Right lobe of liver (tissue), 6 donors: ENCODE measurements at places on chromosomes 2 and 18. TPM values are rescaled to one million over a fixed set of nuclear protein-coding genes. Genes with fewer than 3 reads are reported as not detected.

Gene GAD1
- not detected for total RNA-seq

- DNase-seq: no peak
These were observed 292.7 kb upstream of the SLC39A10 start for GRCh38 chr2:195364015-195364965.

GRCh38 chr2:223005496-223005895 lies 46.5 kb upstream of the KCNE4 start:
- DNase-seq: no peak

Gene CTAGE1
- not detected for total RNA-seq

DNA sequence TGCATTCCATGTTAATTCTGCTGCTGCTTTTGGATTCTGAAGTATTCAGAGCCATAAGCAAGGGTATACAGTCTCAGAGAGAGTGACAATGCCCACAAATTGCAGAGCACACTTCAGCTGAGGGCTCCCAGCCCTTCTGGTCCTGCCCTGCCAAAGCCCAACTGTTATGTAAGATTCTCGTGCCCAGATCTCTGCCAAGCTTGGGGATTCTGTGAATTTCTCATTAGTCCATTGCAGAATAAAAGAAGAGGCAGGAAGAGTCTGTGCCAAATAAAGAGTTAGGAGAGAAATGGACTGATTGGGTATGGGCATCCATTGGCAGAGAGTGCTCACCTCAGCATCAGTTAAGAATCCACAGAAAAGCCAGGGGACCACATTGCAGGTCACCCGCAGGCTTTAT lies 112.0 kb upstream of the PNPT1 start:
- DNase-seq: no peak

DNA sequence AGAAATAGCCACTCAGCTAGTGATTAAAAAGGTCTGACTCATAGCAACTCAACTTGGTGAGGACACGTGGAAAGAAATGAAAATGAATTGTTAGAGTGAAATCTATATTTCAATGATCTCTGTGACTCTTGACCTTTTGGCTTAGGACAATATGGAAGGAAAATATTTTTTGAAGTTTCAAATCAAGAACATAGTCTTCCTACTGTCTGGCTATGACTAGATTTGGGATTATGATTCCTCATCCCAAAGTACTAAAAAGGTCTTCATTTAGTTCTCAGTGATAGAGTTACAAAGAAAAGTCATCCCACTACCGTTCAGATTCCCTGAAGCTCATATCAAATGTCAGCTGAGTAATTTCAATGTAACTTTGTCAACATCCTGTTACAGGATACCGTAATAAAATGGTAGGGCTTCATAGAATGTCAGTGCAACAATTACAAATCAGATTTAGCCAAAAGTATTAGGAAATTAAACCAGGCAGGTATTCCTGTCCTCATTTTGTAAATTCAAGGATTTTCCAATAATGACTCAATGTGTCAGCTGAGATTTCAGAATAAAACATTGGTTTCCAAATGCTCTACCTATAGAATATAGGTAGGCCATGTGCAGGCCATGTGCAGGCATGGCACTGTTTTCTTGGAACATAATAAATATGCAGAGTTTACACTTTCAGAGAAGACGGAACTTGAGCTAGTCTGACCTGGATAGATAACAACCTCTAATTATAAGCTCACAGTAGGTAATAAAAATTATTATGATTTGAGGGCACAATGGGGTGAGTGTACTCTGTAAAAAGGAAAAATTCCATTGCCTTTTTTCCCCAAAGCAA lies 36.0 kb downstream of the ANKRD29 start:
- DNase-seq: no peak

Gene NEU2
- not detected for total RNA-seq

Gene INHA
- total RNA-seq: not detected

Gene SMAD7
- total RNA-seq: 13.5 TPM

- DNase-seq: no peak
These were observed 11.7 kb upstream of the SEMA4C start for GRCh38 chr2:96881349-96882195.

- DNase-seq: no peak
These were observed 181.9 kb downstream of the MEMO1 start for GRCh38 chr2:31828891-31829290.

Gene DLX2
- not detected for total RNA-seq

DNA sequence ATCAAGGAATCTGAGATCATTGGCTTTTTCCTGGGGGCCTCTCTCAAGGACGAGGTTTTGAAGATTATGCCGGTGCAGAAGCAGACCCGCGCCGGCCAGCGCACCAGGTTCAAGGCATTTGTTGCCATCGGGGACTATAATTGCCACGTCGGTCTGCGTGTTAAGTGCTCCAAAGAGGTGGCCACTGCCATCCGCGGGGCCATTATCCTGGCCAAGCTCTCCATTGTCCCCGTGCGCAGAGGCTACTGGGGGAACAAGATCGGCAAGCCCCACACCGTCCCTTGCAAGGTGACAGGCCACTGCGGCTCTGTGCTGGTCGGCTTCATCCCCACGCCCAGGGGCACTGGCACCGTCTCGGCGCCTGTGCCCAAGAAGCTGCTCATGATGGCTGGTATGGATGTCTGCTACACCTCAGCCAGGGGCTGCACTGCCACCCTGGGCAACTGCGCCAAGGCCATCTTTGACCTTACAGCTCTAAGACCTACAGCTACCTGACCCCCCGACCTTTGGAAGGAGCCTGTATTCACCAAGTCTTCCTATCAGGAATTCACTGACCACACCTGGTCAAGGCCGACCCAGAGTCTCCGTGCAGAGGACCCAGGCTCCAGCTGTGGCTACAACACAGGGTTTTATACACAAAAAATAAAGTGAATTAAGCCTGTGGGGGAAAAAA lies 141.8 kb downstream of the SOCS6 start:
- DNase-seq: no peak

DNA sequence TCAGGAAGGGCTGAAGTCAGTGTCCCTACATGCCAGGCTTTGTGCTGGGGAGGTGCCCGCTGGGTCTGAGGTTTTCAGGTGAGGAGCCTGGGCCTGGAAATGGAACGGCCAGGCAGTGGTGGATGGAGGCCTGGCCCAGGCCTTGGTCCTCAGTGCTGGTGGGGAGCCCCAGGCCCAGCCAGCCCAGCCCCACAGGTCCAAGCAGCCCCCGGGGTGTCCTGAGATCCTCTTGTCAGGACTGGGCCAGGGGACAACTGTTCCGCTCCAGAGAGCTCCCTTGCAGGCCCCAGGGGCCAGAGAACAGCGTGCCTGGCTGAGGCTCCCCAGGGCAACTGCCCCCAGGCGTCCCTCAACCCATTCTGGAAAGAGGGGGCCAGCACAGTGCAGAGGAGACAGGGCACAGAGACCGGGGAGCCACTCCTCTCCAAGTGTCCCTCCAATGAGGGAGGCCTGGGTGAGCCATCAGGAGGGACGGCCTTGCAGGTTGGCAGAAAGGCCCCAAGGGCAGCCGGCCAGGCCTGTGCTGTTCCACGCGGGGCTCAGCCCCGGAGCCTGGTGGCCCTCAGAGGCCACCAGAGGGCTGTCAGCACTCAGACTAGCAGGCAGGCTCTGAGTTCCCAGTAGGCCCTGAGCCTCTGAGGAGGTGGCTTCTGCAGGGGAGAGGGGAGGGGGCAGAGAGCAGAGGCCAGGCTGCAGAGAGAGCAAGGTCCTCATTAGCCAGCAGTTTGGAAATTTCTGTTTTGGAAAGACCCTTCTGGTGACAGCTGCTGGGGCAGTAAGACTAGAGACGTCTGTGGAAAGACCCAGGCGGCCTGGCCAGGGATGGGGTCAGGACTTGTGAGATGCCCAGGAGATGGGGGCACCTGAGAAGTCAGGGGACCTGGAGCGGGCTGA lies 29.4 kb upstream of the SNED1 start:
- DNase-seq: peak; percentile 44

GRCh38 chr18:28201056-28201455 lies 24.1 kb upstream of the CDH2 start:
- no peak for DNase-seq

DNA sequence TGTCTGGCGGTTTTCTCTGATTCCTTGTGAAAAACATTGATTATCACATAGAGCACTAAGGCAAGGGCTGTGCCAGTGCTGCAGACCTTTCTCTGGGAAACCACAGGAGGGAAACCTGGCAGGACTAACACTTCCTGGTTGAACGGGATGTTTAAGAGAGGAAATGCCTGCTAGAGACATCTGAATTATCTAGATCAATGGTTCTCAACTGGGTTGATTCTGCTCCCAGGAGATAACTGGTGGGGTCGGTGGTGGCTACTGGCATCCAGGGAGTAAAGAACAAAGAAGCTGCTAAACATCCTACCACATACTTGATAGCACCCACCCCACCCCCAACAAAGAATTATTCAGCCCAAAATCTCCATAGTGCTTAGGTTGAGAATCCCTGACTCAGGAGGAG lies 37.5 kb downstream of the DDX18 start:
- no peak for DNase-seq

GRCh38 chr2:132383956-132384355 lies 32.6 kb upstream of the GPR39 start:
- DNase-seq: no peak

- no peak for DNase-seq
These were observed 251.1 kb downstream of the CYP26B1 start for GRCh38 chr2:71896385-71897136.

DNA sequence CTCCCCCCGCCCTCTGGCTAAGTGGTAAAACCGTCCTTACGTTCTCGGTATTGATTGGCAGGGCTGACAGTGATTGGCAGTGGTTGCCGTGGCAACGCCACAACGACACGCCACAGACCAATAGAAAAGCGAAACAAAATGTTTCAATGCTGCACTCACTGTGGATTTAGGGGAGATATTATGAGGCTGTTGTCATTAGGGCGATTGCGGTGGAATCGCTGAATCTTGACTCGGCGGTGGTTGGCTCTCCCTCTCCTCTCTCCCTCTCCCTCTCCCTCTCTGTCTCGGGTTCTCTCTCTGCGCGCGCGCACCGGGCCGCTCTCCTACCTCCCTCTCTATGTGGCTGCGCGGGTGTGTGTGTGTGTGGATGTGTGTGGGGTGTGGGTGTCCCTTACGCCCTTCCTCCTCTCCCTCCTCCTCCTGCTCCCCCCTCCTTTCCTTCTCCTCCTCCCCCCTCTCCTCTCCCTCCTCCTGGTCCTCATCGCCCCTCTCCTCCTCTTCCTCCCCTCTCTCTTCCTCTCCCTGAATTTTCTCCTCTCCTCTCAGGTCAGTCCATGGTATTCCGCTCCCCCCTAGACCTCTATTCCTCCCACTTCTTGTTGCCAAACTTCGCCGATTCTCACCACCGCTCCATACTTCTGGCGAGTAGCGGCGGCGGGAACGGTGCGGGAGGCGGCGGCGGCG lies at the start of gene SIX3:
Gene SIX3 (plus strand): TSS at position 152 of the 684 bp plus-strand sequence. CDS start 403 bp downstream, at position 555.
- no peak for DNase-seq

- DNase-seq: no peak
These were observed 7.5 kb upstream of the SP3 start for GRCh38 chr2:173972636-173973035.

- DNase-seq: no peak
These were observed 205.2 kb downstream of the AGPS start for GRCh38 chr2:177597759-177598158.

DNA sequence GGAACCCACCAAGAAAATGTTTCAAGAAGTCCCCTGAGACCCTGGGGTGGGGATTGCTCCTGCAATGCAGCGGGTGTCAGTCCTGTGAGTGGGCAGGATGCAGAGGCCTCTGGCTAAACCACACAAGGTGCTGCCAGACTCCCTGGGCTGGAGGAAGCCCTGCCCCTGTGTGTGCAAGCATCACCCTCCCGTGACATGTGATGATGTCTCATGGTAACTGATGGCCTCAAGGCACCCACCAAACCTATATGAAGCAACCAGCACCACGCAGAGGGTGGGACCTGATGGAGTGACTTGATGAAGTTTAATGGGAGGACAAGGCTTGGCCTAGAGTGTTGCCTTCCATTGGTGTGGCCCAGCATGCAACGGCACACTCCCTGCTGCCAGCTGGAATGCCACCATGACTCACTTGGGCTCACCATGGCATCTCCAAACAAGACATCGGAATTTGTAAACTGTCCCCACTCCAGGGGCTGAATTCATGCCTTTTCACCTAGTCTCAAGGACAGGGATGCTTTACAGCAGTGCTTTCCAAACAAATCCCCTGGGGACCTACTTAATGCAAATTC lies 8.7 kb upstream of the SLC14A1 start:
- no peak for DNase-seq

- DNase-seq: no peak
These were observed 578.3 kb upstream of the TMEFF2 start for GRCh38 chr2:192773044-192773443.

- no peak for DNase-seq
These were observed 49.0 kb upstream of the GLI2 start for GRCh38 chr2:120686511-120687168.

DNA sequence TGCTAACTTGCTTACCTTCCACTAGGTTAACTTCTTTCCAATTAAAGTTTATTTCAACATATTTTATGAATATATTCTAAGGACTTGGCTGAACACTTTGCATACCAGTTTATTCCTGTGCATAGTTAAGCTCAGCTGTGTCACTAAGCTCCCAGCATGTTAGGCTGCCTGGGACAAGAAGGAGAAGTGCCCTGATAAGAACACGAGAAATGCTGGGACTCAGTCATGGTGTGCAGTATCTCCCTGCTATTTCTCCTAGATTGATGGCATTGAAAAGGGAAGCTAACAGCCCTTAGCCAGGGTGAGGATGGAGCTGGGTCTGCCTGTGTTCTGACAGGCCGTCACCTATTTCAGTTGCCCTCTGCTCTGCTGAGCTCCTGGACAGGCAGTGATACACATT lies 164.3 kb downstream of the TRABD2A start:
- DNase-seq: no peak

DNA sequence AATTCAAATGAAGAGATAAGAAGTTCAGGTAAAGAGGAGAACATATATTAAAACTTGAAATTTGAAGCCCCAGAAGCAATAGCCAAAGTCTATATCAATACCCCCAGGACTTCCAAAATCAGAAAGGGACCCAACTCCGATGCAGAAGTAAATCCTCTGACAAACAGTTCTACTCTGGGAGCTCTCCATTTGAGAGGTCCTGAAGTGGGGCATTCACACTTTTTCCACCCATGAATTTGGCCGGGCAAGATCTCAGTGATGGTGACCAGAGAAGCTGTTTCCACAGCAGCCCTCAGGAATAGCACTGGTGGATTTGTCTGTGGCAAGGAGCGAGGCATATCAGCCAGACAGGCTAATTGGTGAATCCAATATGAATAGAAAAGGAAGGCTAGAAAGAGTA lies 313.6 kb upstream of the MC4R start:
- DNase-seq: no peak

Gene RAB3GAP1
- total RNA-seq: 14.6 TPM

GRCh38 chr2:226759768-226760167 lies 39.9 kb downstream of the IRS1 start:
- DNase-seq: no peak

- no peak for DNase-seq
These were observed 68.7 kb downstream of the PXDN start for GRCh38 chr2:1675633-1676032.

Gene TSGA10
- total RNA-seq: 5.6 TPM

Gene UGT1A5
- total RNA-seq: 5.8 TPM

Gene ZNF24
- total RNA-seq: 22.7 TPM

Gene EGR4
- not detected for total RNA-seq

DNA sequence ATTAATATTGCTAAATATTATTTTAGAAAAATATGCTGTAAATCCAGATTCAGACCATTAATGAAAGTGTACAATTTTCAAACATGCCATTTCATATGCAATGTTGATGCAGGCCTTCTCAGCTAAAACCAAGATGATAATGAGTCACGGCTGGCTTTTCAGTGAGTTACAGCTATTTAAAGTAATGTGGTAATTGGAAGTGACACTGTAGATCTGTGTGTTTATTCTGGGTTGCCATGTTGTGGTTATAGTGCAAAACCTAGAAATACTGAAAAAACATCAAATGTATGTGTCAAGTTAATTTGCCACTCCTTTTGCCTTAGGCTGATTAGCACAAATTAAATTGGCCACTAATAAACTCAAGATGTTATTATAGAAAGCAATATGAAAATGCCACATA lies 506.6 kb downstream of the ERBB4 start:
- DNase-seq: no peak

GRCh38 chr2:1052771-1053191 lies 102.1 kb downstream of the SNTG2 start:
- DNase-seq: no peak
